ENCODE measurements at places on chromosomes 16 and 17.

- no peak for DNase-seq
These were observed 88.2 kb downstream of the WDR59 start for GRCh38 chr16:74896389-74897370.

- no peak for DNase-seq
These were observed 3.0 kb downstream of the EME1 start for GRCh38 chr17:50375858-50376538.

DNA sequence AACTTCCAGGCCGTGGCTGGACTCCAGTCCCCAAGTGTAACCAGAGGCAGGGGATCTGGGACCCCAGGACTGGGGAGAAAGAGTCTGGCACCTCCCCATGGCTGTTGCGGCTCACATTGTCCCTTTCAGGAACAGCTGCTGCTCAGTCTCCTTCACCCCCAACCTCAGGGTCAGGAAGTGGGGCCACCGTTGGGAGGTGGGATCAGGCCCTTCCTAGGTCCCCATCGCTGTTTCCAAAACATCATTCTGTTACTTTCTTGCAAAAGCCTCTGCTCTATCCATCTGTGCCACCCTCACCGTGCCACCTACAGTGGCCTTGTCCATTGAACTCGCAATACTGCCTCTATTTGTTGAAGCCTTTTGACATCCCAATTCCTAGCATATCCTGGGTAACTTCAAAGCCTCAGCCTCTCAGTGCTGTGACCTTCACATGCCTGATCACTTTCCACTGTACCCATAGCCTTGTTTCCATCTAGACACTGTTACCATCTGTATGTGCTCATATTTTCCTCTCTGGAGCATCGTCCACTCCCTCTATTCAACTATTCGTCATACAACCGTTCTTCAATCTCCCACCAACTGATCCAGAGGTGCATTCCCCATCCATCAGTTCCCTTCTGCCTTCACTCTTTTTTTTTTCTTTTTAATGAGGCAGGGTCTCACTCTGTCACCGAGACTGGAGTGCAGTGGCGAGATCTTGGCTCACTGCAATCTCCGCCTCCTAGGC, 15.0 kb upstream of the SRCIN1 start:
- no peak for DNase-seq

DNA sequence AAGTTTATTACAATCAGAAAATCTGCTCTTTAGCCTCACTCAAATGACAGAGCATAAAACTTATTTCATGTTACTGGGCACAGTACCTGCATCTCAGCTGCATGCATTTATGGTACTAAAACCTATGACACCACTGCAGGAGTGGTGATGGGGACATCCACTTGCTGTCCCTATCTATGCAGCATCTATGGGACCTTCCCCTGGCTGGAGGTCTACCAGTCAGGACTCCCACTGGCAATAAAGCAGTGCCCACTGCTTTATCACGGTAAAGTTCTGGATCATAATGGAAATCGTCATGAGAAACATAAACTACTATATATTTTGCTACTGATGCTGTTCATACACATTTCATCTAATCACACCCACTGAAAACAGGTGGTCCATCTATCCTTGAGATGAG, 26.2 kb downstream of the NSMCE1 start:
- no peak for DNase-seq
